ENCODE measurements at places on chromosomes 11 and 22.

- DNase-seq: no peak
Observed at GRCh38 chr11:88434333-88434976, 96.9 kb upstream of the CTSC start.

- DNase-seq: no peak
Observed at GRCh38 chr11:6599449-6599848, 4.0 kb downstream of the RRP8 start.

- no peak for DNase-seq
Observed at GRCh38 chr11:123641495-123641840, 13.0 kb downstream of the SCN3B start.

DNA sequence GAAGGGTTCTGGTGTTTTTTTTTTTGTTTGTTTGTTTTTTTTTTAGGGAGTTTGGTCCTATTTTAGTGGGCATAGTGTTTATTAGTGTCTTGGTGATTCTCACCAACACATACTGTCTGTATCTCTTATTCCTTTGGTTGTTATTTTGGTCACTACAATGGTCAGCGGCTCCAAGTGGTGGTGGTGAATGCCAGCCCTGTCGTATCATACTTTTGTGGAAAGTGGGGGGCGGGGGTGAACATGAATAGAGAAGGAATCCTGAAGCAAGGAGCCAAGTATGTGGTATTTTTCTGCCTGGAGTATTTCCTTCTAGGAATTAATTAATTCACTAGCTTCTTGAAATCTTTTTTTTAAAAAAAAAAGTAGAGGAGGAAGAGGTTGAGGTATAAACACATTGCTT, 79.6 kb downstream of the GRK3 start:
- no peak for DNase-seq

- DNase-seq: no peak
Observed at GRCh38 chr11:58726737-58727414, 4.9 kb downstream of the GLYAT start.

DNA sequence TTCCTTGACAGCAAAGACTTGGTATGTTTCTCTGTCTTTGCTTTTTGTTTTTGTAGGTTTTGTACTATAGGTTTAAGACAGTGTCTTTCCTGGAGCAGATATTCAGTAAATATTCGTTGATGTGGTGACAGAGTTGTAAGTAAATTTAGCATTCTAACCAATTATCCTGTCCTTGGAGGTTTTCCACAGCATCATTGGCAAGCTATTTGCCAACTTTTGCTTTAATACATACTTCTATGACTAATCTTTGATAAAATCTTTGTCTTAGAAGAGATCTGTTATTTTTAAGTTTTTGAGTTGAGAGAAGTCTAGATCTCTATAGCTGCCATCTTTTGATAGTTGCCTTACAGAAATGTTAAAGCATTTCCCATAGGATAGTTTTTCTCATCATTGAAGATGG, 3.8 kb downstream of the USP47 start:
- no peak for DNase-seq

GRCh38 chr11:80284946-80285785, 844.3 kb upstream of the TENM4 start:
- DNase-seq: no peak

- DNase-seq: no peak
Observed at GRCh38 chr11:115521825-115522224, 17.6 kb upstream of the CADM1 start.

DNA sequence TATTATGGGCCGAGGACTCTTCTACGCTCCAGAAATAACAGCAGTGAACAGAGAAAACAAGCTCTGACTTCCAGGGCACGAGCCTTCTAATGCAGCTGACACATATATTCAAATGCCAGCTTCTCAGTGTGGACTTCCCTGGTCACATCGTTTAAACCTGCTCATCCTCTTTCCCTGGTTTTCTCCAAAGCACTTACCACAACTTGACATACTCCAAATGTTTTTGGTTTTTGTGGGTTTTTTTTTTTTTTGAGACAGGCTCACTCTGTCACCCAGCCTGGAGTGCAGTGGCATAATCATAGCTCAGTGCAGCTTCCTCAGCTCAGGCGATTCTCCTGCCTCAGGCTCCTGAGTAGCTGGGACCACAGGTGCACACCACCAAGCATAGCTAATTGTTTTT, 105.5 kb downstream of the MICAL3 start:
- DNase-seq: no peak

GRCh38 chr11:86706338-86707131, 34.1 kb upstream of the ME3 start:
- no peak for DNase-seq

- no peak for DNase-seq
Observed at GRCh38 chr22:46259374-46259773, 3.8 kb downstream of the PKDREJ start.

DNA sequence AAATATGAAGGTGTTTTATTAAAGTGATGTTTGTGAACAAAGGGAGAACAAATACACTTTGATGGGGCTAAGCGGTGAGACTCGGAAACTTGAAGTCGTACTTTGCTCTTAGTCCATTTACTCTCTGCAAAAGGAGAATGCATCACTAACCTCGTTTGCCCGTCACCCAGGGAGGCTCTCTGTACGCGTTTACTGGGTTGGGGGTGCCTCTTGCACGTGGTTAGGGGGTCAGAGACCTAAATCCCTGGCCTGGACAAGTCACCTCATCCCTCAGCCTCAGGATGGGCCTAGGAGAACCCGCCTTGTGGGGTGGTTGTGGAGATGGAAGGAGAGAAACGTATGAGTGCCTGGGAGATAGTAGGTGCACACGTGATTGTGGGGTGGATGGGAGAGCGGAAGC, 803 bp upstream of the IFT27 start:
- DNase-seq: no peak

GRCh38 chr11:3207526-3208189, 11.0 kb downstream of the MRGPRG start:
- DNase-seq: no peak

- no peak for DNase-seq
Observed at GRCh38 chr22:35912658-35913057, 116.0 kb downstream of the RBFOX2 start.

GRCh38 chr11:73155102-73155501, 13.0 kb upstream of the FCHSD2 start:
- no peak for DNase-seq

GRCh38 chr11:5283086-5283485, 13.3 kb upstream of the HBE1 start:
- DNase-seq: no peak

- no peak for DNase-seq
Observed at GRCh38 chr11:27875831-27876775, 175.8 kb upstream of the BDNF start.

GRCh38 chr22:20978419-20978818, 3.7 kb upstream of the LZTR1 start:
- no peak for DNase-seq

GRCh38 chr22:25364281-25364680, 144.8 kb downstream of the CRYBB2 start:
- no peak for DNase-seq

- DNase-seq: peak; percentile 65
Observed at GRCh38 chr11:125345421-125346178, 150.5 kb downstream of the FEZ1 start.

DNA sequence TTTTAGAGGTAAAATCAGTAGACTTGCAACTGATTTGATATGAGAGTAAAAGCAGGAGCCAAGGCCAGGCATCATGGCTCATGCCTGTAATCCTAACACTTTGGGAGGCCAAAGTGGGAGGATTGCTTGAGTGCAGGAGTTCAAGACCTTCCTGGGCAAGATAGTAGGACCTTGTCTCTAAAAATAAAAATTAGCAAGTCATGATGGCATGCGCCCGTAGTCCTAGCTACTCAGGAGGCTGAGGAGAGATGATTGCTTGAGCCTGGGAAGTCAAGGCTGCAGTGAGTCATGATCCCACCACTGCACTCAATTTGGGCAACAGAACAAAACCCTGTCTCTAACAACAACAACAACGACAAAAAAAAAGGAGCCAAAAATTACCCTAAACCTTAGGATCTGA, 13.5 kb downstream of the SGSM3 start:
- DNase-seq: no peak

DNA sequence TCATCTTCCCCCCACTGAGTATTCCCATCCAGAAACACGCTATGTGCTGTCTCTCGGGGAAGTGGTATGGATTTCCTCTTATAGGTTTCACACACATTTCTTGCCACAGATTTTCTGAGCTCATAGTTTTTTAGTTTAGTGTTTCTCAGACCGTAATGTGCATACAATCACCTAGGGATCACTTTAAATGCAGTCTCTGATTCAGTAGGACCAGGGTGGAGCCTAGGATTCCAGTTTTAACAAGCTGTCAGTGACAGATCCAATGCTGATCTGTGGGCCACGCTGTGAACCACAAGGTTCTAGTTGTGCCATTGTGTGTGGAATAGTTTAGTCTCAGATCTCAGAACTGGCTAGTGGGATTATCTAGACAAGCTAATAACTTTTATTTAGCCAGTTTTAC, 23.7 kb upstream of the CXCR5 start:
- DNase-seq: no peak

GRCh38 chr22:29079218-29079901, 6.5 kb downstream of the KREMEN1 start:
- DNase-seq: no peak

DNA sequence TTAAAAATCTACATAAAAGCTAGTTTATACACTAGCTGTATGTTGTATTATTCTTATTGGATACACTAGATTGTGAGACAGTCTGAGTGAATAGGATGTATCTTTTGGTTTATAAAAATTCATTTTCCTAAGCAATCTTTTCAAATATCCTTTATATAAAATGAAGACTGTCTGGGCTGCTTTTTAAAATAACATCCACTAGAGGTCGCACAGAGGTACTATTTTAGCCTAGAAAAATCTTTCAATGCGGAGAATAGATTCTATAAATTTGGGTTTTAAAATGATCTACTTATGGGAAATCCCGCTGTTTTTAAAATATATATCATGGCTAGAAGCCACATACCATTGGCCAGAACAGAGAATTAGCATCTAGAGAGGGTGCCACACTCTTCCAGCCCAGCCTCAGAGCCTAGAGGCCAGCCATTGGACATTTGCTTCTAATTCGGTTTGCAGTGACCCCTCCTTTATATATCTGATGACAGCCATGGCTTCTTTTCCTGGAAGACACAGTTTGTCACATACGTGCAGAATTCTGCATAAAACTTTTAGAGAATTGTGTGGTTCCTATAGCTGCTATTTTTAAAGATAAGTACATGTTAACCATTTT, 7.3 kb downstream of the C11orf97 start:
- peak; percentile 27 for DNase-seq

GRCh38 chr22:32661296-32661695, 140.2 kb upstream of the TIMP3 start:
- no peak for DNase-seq

DNA sequence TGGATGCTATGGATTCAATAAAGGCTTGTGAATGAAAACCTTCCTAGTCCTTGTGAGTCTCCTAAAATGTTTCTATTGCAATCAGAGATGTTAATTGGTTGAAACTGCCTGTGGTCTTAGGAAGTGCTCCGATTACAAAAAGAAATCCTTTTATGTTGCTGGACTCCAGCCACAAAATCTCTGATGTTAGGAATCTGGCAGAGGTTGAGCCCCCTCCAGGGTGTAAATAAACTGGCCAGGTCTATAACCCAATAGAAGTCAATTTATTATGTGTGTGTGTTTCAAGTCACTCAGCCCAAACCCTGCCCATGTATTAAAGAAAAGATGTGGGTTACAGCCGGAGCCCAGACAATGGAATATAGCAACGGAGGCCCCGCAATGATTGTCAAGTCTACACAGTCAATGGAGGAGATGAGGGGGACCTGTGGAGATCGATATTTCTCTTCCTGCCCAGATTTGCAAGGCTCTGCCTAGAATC, 218.1 kb upstream of the SORL1-AS1 start:
- DNase-seq: no peak

DNA sequence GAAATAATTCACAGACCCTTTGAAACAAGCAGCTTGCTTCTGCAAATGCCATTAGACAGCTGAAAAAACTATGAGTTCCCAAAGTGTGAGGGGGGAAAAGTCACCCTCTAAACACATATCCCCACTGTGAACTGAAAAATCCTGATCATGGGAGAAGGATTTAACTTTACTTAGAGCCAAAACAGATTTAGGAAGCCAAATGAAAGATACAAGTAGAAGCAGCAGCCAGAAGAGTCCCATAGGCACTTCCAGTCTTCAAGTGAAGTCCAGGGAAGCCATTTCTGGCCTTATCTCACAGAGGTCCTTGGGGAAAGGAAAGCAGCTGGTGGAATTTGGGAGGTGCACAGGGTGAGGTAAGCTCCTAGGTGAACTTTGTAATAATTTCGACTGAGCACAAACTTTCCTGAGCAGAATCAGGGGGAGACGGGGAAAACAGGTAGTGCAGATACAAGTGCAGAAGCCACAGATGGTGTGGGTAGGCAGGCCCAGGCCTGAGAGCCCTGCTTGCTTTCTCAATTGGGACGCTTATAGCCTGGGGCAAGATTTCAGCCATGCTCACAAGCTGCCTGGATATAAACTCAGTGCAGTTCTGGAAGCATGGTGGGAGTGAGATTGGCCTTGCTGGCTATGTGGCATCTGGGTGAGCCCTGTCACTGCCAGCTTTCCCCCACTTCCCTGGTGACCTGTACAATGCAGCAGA, 44.8 kb downstream of the GAS2 start:
- no peak for DNase-seq

DNA sequence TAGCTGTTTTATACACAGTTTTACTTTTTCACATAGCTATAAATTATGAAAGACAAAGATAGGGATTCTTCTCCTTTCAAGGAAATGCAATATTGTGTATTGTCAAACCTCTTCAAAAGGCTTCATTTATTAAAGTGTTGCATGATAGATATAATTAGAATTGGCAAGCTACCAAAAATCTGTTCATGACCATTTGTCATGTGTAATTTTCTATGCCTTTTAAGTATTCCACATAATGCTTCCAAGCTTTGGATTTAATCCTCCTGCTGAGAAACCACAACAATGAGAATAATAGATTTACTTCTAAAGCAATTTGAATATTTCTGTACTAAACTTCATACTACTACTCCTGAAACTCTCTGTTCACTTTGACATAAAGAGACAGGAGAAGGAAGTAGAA, 403.2 kb upstream of the CCDC179 start:
- no peak for DNase-seq

DNA sequence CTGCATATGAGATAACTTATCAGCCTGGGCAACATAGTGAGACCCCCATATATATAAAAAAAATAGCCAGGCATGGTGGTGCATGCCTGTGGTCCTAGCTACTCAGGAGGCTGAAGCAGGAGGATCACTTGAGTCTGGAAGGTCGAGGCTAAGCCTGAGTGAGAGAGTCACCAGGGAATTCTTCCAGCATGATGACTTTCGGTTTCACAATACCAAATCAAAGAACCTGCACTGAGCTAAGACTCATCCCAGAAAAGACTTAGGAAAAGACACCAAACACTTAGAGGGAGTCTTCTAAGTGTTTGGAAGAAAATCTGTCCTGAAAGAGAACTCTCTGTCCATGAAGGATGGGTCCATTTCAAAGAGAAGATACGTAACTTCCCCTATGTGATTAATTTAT, 12.7 kb downstream of the STK33 start:
- no peak for DNase-seq

DNA sequence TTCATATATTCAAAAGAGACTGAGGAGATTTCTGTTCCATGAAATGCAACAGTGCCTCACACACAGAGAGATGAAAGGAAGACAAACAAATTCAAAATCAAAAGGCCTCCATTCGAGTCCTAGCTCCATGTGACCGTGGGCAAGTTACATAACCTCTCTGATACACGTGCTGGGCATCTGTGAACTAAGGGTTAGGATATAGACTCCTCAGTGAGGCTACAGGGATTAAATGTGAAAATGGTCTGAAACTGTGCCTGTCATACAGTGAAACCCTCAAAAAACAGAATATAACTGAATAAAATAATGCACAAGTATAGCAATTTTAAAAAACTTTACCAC, 111.8 kb upstream of the MTMR2 start:
- DNase-seq: no peak

Data from right renal cortex interstitium (tissue), 3 donors.